ENCODE measurements at places on chromosomes 3 and 15.
A peak's percentile ranks its signal among the peaks of the same experiment; 100 is the strongest.

DNA sequence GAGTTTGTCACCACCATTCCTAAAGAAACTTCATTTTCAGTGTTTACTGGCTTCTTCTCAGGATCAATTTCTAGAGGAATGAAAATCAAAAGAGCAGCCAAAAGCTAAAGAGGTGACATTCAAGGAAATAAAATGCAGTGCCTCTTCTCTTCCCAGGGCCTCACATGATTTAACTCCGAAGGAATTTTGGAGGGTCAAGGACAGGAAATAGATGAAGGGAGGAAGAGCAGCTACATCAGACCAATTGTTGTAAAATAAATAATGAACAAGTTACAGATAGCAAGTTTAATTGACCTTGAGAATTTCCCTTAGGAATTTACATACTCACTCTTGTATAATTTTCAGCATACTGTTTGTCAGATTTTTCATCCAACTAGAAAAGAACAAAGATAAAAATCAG is 78.1 kb downstream of the LRRFIP2 start:
- no peak for DNase-seq

DNA sequence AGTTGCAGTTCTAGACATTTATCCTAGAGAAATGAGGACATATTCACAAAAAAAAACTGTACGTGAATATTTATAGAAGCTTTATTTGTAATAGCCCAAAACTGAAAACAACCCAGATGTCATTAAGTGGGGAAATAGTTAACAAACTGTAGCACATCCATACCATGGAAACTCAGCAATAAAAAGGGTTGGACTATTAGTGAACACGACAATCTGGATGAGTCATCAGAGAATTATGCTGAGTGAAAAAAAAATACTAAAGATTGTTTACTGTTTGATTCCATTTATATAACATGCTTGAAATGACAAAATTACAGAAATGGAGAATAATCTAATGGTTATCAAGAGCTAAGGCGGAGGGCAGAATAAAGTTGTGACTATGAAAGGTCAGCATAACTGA is 59.5 kb downstream of the CPA3 start:
- no peak for DNase-seq

DNA sequence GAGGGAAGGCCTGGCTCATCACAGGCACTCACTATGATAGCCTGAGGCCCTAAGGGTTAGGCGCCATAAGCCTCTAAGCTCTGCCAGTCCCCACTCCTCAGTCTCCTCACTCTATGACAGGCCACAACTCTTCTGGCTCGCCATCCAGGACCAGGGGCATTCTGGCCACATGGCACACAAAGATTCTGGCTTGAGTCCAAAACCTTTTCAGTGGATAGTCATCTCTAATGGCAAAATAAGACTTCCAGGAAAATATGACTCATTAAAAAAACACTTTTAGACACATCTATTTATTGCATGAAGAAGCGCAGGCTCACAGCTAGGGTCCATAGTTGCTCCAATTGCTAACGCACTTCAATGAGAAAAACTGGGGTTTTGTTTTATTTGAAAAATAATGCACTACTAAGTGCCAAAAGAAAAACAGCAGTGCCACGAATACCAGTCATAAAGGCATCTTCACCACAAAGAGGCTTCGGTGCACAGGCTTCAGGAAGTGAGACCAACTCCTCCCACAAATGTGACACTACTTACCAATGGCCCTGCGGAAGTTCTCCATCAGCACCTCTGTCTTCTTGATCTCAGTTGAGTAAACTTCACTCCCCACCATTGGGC is 11.1 kb downstream of the RUVBL1 start:
- DNase-seq = peak; percentile 25

GRCh38 chr3:107543666-107544065 is 20.9 kb downstream of the BBX start:
- DNase-seq = no peak

Measured in stimulated activated CD4-positive, alpha-beta T cell treated with anti-CD3 and anti-CD28 coated beads, Interleukin-4, amount 100 ng/mL, for 4 hours (primary cell).